Activated CD4-positive, alpha-beta T cell treated with anti-CD3 and anti-CD28 coated beads for 36 hours (primary cell): ENCODE measurements at places on chromosomes 3 and 15. TPM values are rescaled to one million over a fixed set of nuclear protein-coding genes. Genes with fewer than 3 reads are reported as not detected.

DNA sequence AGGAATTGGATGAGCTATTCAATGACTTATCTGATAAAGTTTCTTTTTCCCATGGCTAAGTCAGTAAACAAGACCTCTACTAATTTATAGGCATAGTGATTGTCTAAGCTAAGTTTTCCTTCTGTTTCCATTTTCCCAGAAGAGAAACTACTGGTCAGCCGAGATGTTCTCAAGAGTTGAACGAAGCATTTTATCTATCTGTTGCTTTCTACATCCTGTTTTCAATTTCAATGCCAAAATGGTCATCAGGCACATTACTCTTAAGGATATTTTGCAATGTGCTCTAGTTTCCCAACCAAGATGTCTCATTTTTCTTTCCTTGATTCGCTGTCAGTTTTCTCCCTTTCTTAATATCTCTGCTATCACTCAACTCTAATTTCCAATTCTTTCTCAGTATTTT is 228.7 kb downstream of the MBNL1 start:
- peaks cover 15% of the 10 kb centered on the region for H3K4me1 ChIP-seq
- H3K27ac ChIP-seq, result no peak overlapping the region
- H3K27me3 ChIP-seq, result no peaks in the 10 kb centered on the region
- H3K4me3 ChIP-seq, result no peak overlapping the region
- DNase-seq, result no peak

- DNase-seq, result no peak
- no peak overlapping the region for H3K4me3 ChIP-seq
- H3K36me3 ChIP-seq, result peaks cover 6% of the 10 kb centered on the region
- H3K27ac ChIP-seq, result no peak overlapping the region
- H3K4me1 ChIP-seq, result peaks cover 12% of the 10 kb centered on the region
Observed at GRCh38 chr3:99895703-99896441, 78.2 kb downstream of the CMSS1 start.

GRCh38 chr3:15092686-15093085 is 6.3 kb downstream of the RBSN start:
- no peak overlapping the region for H3K27ac ChIP-seq
- H3K36me3 ChIP-seq, result peaks cover 40% of the 10 kb centered on the region
- no peaks in the 10 kb centered on the region for H3K27me3 ChIP-seq
- DNase-seq, result no peak
- no peak overlapping the region for H3K4me3 ChIP-seq

DNA sequence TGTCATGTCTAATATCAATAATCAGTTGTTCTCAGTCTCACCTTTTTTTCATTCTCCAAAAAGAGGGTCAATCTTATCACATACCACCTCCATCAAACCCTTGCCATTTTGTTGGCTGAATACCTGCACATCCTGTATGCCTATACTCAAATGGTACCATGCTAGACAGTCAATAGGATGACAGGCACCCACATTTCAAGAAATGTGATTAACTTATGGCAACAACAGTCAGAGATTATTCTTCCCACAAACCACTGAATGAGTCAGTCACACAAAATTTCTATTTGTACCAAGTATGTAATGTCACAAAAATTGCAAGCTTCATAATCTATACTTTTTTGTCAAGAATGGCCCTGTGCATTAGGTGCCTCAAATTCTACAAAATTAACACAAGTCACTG is 5.1 kb upstream of the SLC27A2 start:
- H3K27me3 ChIP-seq, result peaks cover 43% of the 10 kb centered on the region
- no peak for DNase-seq
- H3K27ac ChIP-seq, result peak overlapping the region; percentile 20
- H3K4me3 ChIP-seq, result no peak overlapping the region

DNA sequence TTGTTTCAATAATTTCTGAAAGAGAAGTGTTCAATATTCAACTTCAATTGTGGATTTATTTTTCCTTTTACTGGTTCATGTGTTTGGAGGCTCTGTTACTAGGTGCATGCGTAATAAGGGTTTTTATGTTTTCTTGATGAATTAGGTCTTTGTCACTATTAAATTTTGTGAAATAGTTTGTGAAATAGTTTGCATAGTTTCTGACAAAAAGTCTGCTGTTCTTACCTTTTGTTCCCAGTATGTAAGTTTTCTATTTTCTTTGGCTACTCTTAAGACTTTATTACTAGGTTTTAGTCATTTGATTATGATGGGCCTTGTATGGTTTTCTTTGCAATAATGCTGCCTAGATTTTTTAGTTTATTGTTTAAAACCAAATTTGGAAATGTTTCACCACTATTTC is 38.0 kb downstream of the MEF2A start:
- no peak for DNase-seq
- H3K27ac ChIP-seq, result no peak overlapping the region
- H3K36me3 ChIP-seq, result peaks cover 43% of the 10 kb centered on the region
- no peak overlapping the region for H3K4me3 ChIP-seq
- peaks cover 53% of the 10 kb centered on the region for H3K4me1 ChIP-seq

GRCh38 chr3:71444028-71444860 is 139.3 kb downstream of the FOXP1 start:
- peaks cover 10% of the 10 kb centered on the region for H3K36me3 ChIP-seq
- DNase-seq, result peak; percentile 76
- H3K27me3 ChIP-seq, result no peaks in the 10 kb centered on the region
- H3K27ac ChIP-seq, result peak overlapping the region; percentile 96

- H3K27ac ChIP-seq, result no peak overlapping the region
- no peak for DNase-seq
- H3K27me3 ChIP-seq, result no peaks in the 10 kb centered on the region
- H3K4me3 ChIP-seq, result no peak overlapping the region
- peaks cover 1% of the 10 kb centered on the region for H3K36me3 ChIP-seq
Observed at GRCh38 chr3:179488213-179488612, 36.9 kb upstream of the GNB4 start.

The GALNT15 gene
- total RNA-seq, result not detected

- peaks cover 7% of the 10 kb centered on the region for H3K4me1 ChIP-seq
- DNase-seq, result no peak
- no peak overlapping the region for H3K4me3 ChIP-seq
- peaks cover 19% of the 10 kb centered on the region for H3K36me3 ChIP-seq
- H3K27me3 ChIP-seq, result no peaks in the 10 kb centered on the region
- H3K27ac ChIP-seq, result peak overlapping the region; percentile 15
Observed at GRCh38 chr15:67165254-67166253, 88.9 kb downstream of the AAGAB start.

The IQCF5 gene
- total RNA-seq, result not detected

- H3K27ac ChIP-seq, result no peak overlapping the region
- no peak overlapping the region for H3K4me3 ChIP-seq
- H3K27me3 ChIP-seq, result no peaks in the 10 kb centered on the region
- no peaks in the 10 kb centered on the region for H3K4me1 ChIP-seq
- no peaks in the 10 kb centered on the region for H3K36me3 ChIP-seq
Observed at GRCh38 chr3:23527326-23527725, 278.4 kb upstream of the UBE2E1 start.

- no peak overlapping the region for H3K4me3 ChIP-seq
- H3K4me1 ChIP-seq, result no peaks in the 10 kb centered on the region
- H3K27ac ChIP-seq, result no peak overlapping the region
- DNase-seq, result no peak
- peaks cover 7% of the 10 kb centered on the region for H3K27me3 ChIP-seq
Observed at GRCh38 chr3:197353867-197354567, 55.6 kb upstream of the DLG1 start.

DNA sequence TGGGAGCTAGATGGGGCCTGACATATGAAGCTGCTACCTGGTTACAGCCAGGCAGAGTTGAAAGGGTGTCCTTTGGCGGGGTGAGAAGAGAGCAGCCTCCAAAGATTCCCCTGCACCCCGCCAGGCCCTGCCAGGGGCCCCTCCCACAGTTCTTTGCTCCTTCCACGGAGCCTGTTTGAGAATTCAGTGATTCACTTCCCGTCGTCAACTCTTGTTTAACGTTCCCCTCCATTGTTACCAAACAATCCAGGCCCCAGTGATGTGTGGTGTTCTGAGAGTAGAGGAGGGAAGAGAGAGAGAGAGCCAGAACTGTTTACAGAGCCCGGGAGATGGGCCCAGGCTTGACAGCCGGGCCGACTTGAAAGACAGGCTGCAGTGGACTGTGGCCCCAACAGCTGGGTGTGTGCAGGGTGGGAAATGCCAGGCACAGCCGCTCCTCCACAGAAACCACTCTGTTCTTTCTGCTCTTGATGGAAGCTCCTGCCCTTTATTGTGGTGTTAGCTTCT is 81.5 kb downstream of the SMAD3 start:
- H3K27me3 ChIP-seq, result no peaks in the 10 kb centered on the region
- H3K4me1 ChIP-seq, result peaks cover 78% of the 10 kb centered on the region
- DNase-seq, result peak; percentile 76
- peak overlapping the region; percentile 94 for H3K27ac ChIP-seq
- H3K36me3 ChIP-seq, result no peaks in the 10 kb centered on the region

- H3K4me3 ChIP-seq, result no peak overlapping the region
- H3K27ac ChIP-seq, result no peak overlapping the region
- no peaks in the 10 kb centered on the region for H3K27me3 ChIP-seq
- H3K36me3 ChIP-seq, result no peaks in the 10 kb centered on the region
- H3K4me1 ChIP-seq, result no peaks in the 10 kb centered on the region
Observed at GRCh38 chr15:89972085-89972484, 29.0 kb upstream of the ZNF710 start.

- H3K4me3 ChIP-seq, result no peak overlapping the region
- H3K27me3 ChIP-seq, result no peaks in the 10 kb centered on the region
- DNase-seq, result peak; percentile 46
- peaks cover 1% of the 10 kb centered on the region for H3K4me1 ChIP-seq
- H3K27ac ChIP-seq, result no peak overlapping the region
Observed at GRCh38 chr15:39685999-39686613, 96.5 kb downstream of the FSIP1 start.

GRCh38 chr15:80070840-80071239 is 11.4 kb downstream of the ZFAND6 start:
- peaks cover 3% of the 10 kb centered on the region for H3K36me3 ChIP-seq
- peaks cover 58% of the 10 kb centered on the region for H3K4me1 ChIP-seq
- H3K27ac ChIP-seq, result no peak overlapping the region
- DNase-seq, result no peak
- no peaks in the 10 kb centered on the region for H3K27me3 ChIP-seq

DNA sequence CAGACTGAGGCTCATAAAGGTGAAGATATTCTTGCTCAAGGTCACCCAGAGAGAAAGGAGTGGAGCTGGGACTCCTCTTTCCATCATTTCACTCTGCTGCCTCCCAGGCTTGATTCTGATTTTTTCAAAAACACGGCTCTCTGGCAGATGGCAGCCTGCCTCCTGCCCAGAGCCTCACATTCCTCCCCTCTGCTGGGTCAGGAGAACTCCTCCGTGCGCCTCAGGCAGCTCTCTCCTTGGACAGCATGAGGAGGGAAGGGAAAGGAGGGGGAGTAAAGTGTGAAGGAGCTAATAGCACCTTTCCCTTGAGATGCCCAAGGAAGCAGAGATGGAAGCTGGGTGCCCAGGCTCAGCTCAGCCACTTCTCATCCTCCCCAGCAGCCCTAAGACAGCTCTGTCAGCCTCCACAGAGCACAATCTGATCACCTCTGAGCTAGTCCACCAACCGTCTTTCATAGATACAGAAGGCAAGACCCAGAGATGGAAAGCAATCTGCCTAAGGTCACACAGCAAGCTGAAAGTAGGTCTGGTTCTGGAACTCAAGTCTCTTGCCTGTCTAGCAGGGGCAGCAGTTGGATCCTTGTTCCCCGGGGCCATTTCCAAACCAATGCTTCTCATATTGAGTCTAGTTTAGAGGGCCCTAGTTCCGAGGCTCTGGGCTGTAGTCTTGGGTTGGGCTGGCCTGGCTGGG is 3.5 kb downstream of the RLBP1 start:
- no peaks in the 10 kb centered on the region for H3K27me3 ChIP-seq
- no peak for DNase-seq
- H3K36me3 ChIP-seq, result no peaks in the 10 kb centered on the region

DNA sequence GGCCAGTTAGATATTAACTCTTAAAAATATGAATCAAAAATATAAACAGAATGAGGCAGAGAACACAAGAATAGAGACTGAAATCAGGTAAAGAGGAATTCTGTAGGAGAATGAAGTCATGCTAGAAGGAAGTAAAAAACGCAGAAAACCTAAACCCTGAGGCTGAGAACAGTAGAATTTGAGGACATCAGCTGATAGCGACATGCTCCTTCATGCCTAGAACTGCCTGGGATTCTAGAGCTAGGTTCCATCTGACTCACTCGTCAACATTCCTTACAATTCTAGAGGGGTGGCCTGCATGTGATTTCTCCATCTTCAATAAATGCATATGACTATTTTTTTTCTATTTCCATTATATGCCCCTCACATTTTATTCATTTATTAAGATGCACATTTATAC is 343.0 kb downstream of the ROBO1 start:
- H3K27ac ChIP-seq, result no peak overlapping the region
- H3K36me3 ChIP-seq, result no peaks in the 10 kb centered on the region
- H3K27me3 ChIP-seq, result no peaks in the 10 kb centered on the region

GRCh38 chr15:64000183-64000951 is 45.9 kb downstream of the DAPK2 start:
- H3K27ac ChIP-seq, result no peak overlapping the region
- no peaks in the 10 kb centered on the region for H3K36me3 ChIP-seq
- H3K4me1 ChIP-seq, result peaks cover 19% of the 10 kb centered on the region
- peaks cover 6% of the 10 kb centered on the region for H3K27me3 ChIP-seq

DNA sequence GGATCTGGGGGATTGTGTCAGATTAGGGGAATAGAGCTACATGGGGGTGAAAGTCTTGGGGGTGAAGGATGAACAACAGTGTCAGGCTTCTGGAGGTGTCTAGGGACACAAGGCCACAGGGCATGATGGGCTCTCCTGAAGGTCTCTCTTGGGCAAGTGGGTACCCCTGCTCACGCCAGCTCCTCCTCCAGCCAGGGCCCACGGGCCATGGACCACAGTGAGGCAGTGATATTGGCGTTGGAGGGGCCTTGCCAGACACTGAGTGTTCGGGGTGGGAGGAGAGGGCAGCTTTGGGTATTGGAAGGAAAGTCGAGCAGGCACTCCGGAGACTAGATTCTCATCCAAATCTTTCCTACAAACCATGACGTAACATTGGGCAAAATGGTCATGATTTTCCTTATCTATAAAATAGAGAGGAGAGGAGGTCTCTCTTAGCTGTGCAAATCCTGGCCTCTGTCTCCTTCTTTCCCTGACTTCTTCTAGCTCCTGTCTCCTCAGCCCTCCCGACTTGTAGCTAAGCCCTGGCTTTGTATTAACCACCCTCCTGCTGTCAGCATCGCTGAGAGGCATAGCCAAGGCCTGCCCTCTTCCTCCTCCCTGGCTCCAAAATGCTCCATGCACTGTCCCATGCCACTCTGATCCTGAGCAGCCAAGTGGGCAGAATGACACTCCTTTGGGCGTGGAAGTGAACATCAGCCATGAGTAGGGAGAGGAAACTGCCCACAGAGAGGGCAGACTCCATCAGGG is 24.0 kb upstream of the SRP14 start:
- H3K27ac ChIP-seq, result no peak overlapping the region
- H3K4me3 ChIP-seq, result no peak overlapping the region
- no peaks in the 10 kb centered on the region for H3K27me3 ChIP-seq
- no peak for DNase-seq
- peaks cover 30% of the 10 kb centered on the region for H3K4me1 ChIP-seq

DNA sequence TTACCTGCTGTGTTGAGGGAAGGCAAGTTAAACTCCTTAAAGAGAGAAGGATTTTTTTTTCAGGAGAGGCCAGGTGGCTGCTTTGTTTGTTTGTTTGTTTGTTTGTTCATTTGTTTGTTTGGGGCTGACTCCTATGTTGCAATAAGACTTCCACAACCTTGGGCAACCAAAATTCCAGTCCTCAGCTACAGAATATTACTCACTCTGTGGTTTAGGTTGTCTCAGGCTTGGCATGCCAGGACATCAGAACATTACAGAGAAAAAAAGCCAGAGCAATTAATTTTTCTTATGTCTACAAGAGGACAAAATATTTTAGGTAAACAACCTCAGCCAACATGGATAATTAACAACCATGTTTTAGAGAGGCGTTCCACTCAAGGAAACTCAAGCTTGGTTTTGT is 156.7 kb upstream of the ATP11B start:
- H3K4me3 ChIP-seq, result no peak overlapping the region
- H3K27me3 ChIP-seq, result peaks cover 11% of the 10 kb centered on the region
- DNase-seq, result no peak
- H3K36me3 ChIP-seq, result no peaks in the 10 kb centered on the region
